ENCODE measurements at places on chromosomes 5 and 9.

DNA sequence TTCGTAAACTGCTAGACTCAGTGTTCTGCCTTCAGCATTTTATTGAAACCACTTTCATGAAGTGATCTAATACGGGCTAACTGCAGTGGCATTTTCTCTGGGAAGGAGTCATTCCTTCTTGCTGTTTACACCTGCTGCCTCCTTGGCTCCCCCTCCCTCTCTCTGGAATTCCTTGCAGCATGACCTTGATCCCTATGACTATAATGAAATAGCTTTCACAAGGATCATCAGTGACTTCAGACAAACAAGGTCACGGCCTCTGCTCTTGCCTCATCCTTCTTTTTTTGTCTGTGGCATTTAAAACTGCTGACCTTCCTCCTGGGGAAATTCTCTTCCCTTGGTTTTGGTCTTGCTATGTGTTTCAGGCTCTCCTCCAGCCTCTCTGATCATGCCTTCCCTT, 90.2 kb downstream of the ZNF462 start:
- DNase-seq: no peak

GRCh38 chr9:106059886-106060285, 365.5 kb downstream of the TMEM38B start:
- DNase-seq: no peak

DNA sequence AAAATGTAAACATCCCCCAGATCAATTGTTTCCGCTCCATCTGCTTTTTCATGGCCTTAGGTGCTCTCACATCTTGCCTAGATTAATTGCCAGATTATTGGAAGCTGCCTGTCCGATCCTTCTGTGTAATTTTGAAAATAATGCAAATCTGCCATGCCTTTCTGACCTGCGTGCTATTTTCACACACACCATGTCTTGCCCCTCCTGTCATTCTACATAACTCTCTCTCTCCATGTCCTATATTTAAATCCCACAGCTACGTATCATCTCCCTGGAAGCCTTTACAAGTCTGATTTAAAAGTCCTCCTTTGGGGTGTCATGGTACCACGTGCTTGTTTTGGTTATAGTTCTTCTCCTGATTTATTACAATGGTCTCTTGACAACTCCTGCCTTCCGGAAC, 247.6 kb upstream of the ELAVL2 start:
- DNase-seq: no peak

GRCh38 chr5:65213921-65214525, 267.7 kb downstream of the ADAMTS6 start:
- no peak for DNase-seq

GRCh38 chr5:54446379-54446732, 9.1 kb upstream of the HSPB3 start:
- no peak for DNase-seq

DNA sequence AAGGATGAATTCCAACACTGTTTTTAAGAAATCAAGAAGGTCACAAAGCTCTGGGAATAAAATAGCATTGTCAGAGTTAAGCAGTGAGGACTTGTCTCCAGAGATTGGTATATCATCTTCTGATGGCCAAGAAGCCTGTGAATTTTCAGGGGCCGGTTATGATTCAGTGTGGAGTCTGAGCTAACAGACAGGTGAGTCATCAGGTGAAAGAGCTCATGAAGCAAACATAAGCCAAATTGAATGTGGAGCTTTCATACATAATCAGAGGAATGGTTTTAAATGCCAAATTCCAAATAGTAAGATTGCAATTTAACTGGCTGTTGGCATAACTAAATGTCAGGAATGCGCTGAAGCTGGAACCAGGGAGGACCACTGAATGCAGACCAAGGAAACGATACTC, 494.2 kb downstream of the MTRR start:
- no peak for DNase-seq

DNA sequence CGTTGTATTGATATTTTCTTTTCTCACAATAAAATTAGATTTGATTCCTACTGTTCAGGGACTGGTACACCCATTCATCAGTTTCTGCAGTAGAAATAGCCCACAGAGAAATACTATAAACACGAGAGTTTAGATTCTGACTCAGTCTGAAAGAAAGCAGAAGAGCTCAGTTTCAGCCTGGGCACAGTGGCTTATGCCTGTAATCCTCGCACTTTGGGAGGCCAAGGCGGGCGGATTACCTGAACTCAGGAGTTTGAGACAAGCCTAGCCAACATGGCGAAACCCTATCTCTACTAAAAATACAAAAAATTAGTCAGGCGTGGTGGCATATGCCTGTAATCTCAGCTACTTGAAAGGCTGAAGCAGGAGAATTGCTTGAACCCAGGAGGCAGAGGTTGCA, 8.6 kb downstream of the ITK start:
- no peak for DNase-seq
